HepG2 (cell line): ENCODE measurements at places on chromosomes 7 and 10.

DNA sequence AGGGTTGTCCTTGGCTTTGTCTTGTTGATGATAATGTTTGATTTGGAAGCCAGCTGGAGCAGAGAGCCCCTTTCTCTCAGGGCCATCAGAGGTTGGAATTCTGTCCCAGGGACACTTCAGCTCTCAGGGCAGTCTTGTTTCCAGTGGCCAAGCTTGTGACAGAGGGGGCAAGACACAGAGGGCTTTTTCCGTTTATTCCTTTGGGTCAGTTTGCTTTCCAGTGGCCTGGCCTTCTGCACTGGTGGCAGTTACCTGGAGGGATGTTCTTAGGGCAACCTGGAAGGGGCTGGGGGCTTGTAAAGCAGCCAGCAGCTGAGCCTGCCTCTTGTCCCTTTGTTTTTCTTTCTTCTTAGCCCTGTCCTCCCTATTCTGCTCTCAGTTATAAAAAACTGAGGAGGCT lies 62.7 kb downstream of the MTURN start:
- DNase-seq, result no peak

- DNase-seq, result no peak
Observed at GRCh38 chr7:55274156-55274555, 91.0 kb upstream of the LANCL2 start.

GRCh38 chr7:137898839-137899721 lies 52.3 kb upstream of the DGKI start:
- peak; percentile 58 for DNase-seq

DNA sequence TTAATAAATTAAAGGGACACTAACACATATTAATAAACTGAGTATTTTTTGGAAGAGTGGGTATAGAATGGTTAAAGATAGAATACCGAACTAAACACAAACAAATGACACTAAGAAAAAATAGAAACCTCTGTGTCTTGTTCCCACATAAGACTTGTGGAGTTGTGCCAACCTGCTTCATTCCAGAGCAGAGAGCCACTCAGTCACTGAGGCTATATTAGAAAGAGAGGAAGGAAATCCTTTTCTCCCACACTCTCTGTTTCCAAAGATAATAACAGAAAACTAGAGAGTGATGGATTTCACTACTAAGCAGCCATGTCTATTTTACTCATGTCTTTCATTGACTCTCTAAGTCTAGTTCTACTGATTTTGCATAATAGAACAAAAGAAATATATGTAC lies 26.0 kb downstream of the CTNNA3 start:
- DNase-seq, result no peak

GRCh38 chr10:3539696-3540383 lies 245.2 kb downstream of the KLF6 start:
- no peak for DNase-seq

GRCh38 chr10:100519311-100520051 lies at the start of gene SEC31B:
SEC31B (minus strand) TSS chr10:100519861; CDS start chr10:100516952, 2,909 bp downstream.
- DNase-seq, result peak; percentile 50

GRCh38 chr10:71536332-71536731 lies 139.6 kb downstream of the CDH23 start:
- DNase-seq, result no peak

- no peak for DNase-seq
Observed at GRCh38 chr7:8114175-8114574, 145.6 kb downstream of the GLCCI1 start.

- no peak for DNase-seq
Observed at GRCh38 chr10:86313621-86314041, 53.0 kb downstream of the GRID1 start.
